ENCODE measurements at places on chromosomes 7 and 10. TPM values are rescaled to one million over a fixed set of nuclear protein-coding genes. Genes with fewer than 3 reads are reported as not detected.

DNA sequence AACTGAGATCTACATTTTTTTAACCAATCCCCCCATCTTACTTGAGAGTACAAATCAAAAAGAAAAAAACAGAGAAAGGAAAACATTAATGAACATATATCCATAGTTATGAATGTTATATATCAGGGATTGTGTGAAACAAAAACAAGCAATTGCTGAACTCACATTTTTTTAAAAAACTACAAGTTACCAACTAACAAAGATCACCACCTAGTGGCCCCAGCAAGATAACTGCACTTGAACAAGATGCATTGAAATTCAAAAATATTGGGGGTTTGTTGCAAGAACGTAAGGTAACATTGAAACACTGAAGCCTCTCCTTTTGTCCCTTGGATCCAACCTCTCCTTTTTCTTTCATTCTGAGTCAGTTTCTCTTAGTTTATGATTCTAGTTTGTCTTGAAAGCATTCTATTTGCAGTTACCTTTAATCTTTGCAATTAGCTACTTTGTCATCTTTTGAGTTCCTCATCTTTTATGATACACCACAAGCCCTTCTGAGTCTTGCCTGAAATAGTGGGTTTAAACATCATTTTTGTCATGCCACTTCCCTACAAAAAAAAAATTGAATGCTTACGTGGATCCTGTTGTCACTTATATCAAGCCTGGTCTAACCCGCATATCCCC, 87.3 kb upstream of the TES start:
- peak; percentile 64 for DNase-seq

DNA sequence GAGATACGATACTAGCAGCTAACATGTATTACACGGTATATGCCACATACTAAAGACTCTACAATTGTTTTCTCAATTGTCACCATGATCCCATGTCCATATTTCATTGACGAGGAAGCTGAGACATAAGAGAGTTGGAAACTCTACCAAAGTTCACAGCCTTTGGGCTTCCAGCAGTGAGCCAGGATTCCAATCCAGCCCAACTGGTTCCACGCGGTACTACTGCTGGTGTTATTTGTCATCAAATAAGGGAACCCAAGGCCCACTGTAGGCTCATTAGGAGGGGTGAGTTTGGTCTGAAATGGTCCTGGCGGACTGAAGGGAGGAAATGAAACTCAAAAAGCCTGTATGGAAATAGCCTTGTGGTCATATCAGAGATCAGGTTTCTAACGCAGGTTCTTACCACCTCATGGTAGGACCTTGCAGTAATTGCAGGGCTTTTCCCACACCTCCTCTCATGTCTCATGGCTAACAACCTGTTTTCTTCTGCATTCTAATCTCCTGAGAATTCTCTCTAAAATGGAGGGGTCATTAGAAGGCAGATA, 814.6 kb downstream of the LRMDA start:
- DNase-seq: no peak

- no peak for DNase-seq
Measured at GRCh38 chr7:153530441-153530840, 521.8 kb upstream of the DPP6 start.

GRCh38 chr7:657565-658119, 68.9 kb upstream of the DNAAF5 start:
- no peak for DNase-seq

The ALOX5 gene
- total RNA-seq: not detected

- peak; percentile 54 for DNase-seq
Measured at GRCh38 chr7:20199015-20199737, 18.0 kb downstream of the MACC1 start.

The CRYGN gene
- total RNA-seq: not detected

- no peak for DNase-seq
Measured at GRCh38 chr7:36387435-36388231, 2.0 kb upstream of the ANLN start.

DNA sequence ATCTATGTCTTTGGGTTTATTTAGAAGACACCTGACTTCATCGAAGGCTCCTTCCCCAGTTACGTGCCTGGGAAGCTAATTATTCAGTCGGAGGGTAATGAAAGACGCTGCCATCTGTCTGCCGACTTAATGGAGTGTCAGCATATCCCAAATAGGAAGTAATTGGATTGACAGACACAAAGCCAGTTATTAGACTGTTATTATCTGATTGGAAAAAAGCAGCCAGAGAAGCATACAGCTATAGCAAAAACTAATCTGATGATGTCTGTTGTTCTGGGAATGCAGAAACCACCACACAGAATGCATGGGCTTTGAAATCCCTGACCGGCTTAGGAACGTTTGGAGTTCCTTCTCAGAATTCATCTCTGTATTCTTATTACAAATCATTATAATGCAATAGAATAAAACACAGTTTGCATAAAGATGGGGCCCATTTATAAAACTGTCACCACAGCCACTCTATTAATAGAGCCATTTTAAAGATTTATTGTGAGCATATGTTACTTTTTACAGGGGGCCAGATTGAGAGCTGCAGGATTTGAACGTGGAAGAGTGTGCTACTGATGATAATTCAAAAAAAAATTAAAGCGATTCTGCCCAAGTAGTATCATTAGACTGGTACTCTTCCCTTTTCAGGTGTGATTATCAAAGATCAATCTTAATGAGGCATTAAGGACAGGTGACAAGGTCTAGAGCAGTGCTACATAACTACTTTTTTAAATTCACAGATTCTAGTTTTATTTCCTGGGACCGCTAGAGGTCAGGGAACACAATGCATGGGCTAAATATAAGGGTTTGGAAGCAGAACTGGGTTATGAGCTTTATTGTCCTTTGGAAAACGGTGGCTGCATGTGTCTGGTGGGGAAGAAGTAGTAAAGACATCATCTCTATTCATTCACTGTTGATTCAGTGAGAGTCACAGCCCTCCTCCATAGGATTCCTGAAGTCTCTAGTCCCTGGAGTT, 330.1 kb upstream of the LRGUK start:
- no peak for DNase-seq

DNA sequence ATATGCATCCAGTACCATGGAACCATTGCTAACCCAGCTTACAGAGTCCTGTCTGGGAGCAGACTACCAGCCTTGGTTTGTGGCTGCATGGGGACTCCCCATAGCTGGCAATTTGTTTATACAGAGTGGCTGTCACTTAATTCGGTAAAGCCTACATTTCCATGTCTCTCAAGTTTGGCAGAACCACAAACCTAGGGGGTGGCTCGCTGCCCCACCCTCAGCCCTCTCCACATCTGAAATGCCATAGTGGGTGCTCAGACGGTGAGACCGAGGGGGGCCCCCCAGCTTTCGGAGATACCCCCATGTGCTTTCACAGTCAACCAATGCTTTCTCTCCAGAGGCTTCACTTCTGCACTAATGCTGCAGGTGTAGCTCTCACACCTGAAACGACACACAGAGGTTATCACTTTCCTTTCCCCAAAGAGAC, 75.5 kb upstream of the KAT6B start:
- no peak for DNase-seq

The ZNF775 gene
- total RNA-seq: 4.7 TPM

The C7orf57 gene
- not detected for total RNA-seq

The UCN3 gene
- total RNA-seq: not detected

- DNase-seq: no peak
Measured at GRCh38 chr7:157673573-157673972, 336.8 kb downstream of the DNAJB6 start.

The TMEM176A gene
- total RNA-seq: not detected

The PDE1C gene
- 0.13 TPM for total RNA-seq

The ASIC3 gene
- total RNA-seq: under 0.01 TPM

The CLRN3 gene
- total RNA-seq: 0.13 TPM

- no peak for DNase-seq
Measured at GRCh38 chr10:30208330-30208729, 140.7 kb downstream of the MTPAP start.

The C10orf67 gene
- total RNA-seq: not detected

GRCh38 chr10:93615576-93616235, 3.4 kb downstream of the PDE6C start:
- no peak for DNase-seq

GRCh38 chr10:17802976-17803375, 6.2 kb upstream of the MRC1 start:
- peak; percentile 67 for DNase-seq

DNA sequence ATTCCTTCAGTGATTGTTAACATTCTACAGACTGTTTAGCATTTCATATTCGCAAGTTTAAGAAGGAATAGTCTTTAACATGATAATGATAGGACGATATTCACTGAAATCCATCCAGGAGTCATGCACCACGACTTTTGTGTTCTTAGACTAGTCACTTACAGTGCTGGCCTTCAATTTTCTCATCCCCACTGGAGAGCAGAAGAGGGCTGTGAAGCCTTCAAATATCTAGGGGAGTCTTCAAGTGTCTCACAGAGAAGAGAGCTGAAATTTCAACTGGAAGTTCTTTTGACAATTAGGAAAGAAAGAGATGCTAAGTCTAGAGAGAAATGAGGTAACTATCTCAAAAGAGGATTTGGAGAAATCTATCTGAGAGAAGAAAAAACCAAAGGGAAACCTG, 43.8 kb upstream of the TAS2R16 start:
- no peak for DNase-seq

The PNLIPRP3 gene
- total RNA-seq: under 0.01 TPM

The NPY4R gene
- not detected for total RNA-seq

The MYO1G gene
- under 0.01 TPM for total RNA-seq

DNA sequence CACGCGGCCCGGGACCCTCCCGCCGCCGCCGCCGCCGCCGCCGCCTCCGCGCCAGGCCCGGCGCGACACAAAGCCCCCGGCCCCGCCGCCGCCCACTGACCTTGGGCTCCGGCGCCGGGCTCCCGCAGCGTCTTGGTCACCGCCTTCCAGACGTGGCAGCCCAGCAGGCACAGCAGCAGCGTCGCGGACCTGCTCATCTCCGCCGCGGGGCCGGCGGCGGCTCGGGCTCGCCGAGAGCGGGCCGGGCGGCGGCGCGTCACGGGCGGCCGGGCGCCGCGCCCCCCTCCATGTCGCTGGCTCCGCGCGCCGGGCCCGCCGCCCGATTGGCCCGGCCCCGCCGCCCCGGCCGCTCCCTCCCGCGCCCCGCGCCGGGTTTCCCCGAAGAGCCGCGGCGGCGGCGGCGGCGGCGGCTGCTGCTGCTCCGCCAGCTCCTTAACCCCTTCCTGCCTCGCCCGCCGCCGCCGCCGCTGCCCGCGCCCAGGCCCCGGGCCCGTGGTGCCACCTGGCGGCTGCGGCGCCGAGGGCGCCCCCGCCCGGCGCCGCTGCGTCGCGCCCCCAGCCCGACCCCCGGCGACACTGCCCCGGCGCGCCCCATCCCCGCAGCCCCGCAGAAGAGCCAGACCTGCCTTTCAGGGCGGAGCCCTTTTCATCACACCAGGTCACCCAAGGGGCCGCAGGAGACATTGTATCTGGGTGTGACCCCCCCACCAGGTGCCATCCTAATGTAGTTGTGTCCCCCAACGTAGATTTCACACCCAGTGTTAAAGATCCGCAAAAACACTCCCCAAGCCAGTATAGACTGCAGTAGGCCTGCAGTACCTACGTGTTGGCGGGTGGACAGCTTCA, at the start of gene FAM171A1:
Gene FAM171A1 (minus strand): TSS at position 434 of the 846 bp plus-strand sequence. CDS start 237 bp downstream, at position 197.
- DNase-seq: no peak

The GRID2IP gene
- not detected for total RNA-seq

DNA sequence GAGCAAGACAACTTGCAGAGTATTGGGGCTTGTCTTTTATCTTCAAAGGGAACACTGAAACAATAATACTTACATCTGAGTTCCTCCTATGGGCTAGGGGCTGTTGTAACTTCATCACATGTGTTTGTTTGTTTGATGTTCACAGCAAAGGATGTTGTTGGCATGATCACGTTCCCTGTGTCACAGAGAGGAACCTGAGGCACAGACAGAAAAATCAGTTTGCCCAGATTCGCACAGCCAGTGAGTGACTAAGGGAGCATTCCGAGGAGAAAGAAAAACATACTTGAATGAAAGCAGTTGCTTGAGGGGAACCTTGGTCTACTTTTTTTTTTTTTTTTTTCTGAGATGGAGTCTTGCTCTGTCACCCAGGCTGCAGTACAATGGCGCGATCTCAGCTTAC, 87.2 kb upstream of the PFKP start:
- no peak for DNase-seq

The SYT15B gene
- total RNA-seq: 0.89 TPM

The IKZF1 gene
- 0.38 TPM for total RNA-seq

GRCh38 chr7:132783824-132784223, 207.6 kb upstream of the PLXNA4 start:
- no peak for DNase-seq

DNA sequence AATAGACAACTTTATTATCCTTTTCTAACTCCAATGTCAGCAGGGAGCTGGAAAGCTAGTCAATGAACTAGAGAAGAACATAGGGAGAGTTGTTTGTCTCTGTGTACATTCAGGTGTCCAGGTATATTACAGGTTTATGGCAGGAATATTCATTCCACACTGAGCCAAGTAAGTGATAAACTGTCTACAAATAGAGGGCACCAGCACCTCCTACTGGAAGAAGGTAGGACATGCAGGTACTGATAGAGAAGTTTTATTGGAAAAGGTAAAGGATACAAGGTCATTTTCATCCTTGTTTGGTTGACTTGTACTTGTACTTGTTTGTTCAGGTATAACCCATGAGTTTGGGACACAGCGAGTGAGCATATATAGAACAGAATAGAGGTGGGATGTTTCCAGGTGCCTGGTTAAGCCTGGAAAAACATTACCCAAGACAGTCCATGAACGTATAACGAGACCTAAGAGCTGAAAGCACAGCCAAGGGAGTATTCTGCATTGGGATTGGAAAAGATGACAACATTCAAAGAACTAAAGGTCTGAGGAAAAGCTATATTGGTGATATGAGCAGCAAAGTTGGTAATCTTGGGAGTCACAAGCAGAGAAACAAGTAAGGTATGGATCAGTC, 61.4 kb upstream of the PPP1R3C start:
- DNase-seq: peak; percentile 11

GRCh38 chr7:1296356-1296981, 63.8 kb downstream of the UNCX start:
- no peak for DNase-seq
